GM13976 (cell line): ENCODE measurements at places on chromosomes 16 and 17.

DNA sequence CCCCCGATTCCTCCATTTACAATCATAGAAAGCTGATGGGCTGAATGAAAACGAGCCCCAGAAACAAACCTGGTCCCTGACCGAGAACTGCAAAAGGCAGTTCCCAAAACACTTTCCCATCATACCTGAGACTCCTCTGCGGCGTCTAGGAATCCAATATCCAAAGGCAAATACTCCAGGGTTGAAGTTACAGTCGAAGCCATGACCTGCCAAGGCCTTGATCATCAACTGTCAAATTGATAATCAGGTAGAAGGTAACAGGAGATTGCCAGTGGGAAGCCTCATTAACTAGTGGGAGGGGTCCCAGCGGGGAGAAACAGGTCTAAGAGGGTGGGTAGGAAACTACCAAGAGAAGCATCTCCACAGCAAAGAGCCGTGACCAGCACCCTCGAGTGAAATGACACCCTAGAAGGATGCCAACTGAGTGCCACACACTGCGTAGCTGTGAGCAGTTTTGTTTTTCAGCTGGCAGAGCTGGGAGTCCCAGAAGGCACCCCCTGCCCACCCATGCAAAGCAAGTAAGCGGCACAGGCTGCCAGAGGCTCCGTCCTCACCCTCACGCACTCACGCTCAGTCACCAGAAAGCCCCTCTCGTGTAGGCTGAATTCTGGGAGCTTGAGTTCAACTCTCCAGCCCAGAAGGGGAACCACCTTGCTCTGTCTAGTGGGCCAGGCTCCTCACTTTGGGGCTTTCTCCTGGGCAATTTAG is 146.1 kb downstream of the GAS7 start:
- DNase-seq: no peak

- DNase-seq: no peak
Measured at GRCh38 chr17:83064021-83064731, 15.2 kb upstream of the METRNL start.

DNA sequence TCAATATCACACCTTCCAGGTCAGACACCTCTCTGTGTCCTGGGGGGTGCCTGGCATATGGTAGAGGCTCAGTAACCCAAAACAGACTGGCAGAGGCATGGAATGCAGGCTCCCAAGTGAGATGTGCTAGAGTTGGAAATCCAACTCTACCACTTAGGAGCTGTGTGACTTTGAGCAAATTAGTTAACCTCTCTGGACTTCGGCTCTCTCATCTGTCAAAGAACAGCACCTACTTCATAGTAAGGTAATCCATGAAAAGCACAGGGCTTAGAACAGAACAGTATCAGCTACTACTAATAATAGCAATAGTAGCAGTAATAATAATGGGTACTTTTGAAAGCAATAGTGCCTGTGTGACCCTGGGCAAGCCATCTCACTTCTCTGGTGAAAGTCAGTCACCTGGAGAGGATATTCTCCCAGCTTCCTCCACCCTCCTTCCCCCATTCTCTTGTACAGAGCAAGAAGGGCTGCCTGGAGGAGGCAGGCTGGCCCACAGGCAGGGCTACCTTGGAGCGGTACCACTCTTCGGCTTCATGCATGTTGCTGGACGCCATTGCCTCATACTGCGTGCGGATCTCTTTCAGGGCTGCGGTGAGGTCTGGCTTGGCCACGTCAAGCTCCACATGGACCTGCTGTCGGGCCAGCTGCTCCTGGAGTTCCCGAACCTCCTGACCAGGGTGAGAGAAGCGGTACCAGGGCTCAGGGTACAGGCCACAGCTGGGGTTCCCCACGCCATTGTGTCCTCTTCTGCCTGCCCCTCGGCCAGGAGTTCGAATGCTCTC is 2.3 kb downstream of the GFAP start:
- DNase-seq: no peak

- DNase-seq: no peak
Measured at GRCh38 chr16:73124665-73125375, 76.9 kb upstream of the ZFHX3 start.

DNA sequence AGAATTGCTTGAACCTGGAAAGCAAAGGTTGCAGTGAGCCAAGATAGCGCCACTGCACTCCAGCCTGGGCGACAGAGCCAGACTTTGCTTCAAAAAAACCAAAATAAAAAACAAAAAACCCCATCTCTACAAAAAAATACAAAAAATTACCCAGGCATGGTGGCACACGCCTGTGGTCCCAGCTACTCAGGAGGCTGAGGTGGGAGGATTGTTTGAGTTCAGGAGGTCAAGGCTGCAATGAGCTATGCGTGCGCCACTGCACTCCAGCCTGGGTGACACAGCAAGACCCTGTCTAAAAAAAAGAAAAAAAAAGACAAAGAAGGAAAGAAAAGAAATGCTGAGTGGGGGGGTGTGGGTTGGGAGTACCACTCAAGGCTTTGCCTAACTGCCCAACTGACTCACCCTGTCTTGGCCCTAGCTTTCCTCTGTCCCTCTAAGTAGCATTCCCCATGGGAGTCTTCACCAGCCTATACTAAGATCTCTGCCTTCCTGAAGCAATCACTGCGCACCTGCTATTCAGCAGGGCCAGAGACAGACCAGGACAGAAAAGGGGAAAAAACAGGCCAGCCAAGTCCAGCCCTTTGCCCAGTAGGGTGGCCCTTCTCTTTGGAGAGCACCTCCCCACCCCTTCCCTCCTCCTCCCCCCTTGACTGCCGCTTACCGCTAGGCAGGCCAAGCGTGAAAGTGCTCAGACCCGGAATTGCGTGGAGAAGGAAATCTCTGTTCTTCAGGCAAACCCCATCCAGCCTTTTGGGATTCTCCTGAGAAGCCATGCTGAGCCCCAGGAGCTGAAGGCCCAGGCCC is 45.8 kb downstream of the RTN4RL1 start:
- no peak for DNase-seq
